ENCODE measurements at places on chromosomes 7 and 10.

GRCh38 chr10:7491949-7492659 lies 81.3 kb upstream of the SFMBT2 start:
- no peak for DNase-seq

DNA sequence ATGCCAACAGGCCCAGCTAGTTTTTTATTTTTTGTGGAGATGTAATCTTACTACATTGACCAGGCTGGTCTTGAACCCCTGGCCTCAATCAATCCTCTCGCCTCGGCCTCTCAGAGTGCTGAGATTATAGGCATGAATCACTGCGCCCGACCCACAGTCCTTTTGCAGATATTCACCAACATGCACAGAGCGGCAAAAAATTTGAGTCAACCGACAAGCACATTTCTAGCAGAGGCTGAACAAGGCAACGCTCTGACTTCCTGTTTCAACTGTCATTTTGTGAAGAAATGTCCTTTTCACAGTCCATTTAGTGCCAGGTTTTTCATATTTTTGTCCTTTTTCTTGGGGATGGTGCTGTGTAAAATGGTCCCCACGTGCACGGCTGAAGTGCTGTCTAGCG lies 71.1 kb upstream of the KAT6B start:
- DNase-seq = no peak

- DNase-seq = no peak
These were observed 425.1 kb upstream of the NPVF start for GRCh38 chr7:25653384-25653783.

DNA sequence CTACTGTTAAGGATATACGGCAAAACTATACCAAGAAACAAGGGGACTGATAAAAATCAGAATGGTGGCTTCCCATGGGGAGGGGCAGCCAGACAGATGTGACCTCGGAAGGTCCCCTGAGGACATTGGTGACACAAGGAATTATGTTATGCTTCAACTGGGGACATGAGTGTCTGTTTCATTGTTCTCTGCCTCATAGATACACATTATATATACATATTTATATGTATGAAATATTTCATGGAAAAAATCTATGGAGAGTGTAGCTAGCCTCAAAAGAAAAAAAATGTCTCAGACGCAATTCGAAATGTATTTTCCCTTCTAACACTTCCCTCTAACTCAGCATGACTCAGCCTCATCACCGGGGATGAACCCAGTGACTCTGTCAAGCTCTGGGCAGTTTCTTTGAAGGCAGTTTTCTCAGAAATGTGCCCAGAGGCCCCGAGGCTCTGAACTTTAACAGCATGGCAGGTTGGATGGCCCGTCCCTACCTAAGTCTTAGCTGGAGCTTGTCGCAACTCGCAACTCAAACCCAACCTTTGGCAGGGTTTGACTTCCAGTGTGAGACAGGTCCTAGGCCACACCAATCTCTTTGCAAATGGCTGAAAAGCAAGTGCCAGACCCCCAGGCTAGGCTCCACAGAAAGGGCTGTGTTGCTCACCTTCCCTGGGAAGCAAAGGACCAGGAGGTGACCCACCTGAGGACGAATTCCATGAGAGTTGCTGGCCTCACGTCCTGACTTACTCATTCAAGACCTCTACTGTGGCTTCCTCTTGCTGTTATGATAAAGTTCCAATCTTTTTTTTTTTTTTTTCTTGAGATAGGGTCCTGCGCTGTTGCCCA lies 86.9 kb downstream of the CARD11 start:
- peak; percentile 94 for DNase-seq

GRCh38 chr7:26949319-26949718 lies 84.9 kb upstream of the SKAP2 start:
- no peak for DNase-seq

DNA sequence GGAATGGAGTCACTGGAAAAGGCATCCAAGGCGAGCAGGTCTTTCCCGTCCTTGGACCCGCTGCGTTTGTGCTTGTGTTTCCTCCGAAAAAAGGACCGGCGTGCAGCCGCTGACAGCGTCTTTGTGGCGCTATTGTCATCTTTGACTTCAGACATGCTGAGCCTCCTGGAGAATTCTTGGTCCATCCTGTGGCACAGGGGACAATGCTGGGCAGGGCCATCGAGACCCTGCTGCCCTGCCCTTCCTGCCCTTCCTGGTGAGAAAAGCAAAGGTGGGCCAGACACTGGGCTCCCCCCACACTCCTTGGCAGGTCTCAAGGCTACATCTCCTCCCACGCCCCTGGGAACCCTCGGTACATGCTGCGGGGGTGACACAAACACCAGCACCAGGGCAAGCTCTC lies 120.9 kb downstream of the DLG5 start:
- DNase-seq = no peak

DNA sequence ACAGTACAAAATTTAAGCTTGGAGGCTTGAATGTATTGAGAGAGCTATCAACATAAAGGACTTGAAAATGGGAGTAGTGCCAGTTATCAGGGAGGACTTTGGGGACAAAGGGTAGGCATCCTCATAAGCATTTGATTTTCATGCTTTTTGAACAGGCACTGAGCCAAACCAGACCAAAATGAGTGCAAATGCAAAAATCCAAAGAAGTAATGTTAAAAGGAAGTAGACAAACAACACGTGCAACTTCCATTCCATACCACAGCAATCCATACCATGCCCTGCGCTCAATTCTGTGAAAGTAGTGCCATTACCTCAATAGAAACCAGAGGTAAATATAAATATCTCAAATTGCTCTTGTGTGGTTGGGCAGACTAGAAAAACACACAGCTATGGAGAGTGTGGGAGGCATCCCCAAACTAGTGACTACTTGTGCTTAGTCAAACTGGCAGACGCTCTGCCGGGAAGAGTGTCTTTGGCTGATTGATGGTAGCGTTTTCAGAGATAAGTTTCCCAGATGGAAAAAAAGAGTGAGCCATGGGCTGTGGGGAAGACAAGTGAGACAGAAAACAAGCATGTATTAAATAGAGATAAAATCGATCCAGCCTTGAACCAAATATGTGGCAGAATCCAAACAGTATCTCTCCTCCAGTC lies 161.5 kb downstream of the CREB5 start:
- DNase-seq = no peak

DNA sequence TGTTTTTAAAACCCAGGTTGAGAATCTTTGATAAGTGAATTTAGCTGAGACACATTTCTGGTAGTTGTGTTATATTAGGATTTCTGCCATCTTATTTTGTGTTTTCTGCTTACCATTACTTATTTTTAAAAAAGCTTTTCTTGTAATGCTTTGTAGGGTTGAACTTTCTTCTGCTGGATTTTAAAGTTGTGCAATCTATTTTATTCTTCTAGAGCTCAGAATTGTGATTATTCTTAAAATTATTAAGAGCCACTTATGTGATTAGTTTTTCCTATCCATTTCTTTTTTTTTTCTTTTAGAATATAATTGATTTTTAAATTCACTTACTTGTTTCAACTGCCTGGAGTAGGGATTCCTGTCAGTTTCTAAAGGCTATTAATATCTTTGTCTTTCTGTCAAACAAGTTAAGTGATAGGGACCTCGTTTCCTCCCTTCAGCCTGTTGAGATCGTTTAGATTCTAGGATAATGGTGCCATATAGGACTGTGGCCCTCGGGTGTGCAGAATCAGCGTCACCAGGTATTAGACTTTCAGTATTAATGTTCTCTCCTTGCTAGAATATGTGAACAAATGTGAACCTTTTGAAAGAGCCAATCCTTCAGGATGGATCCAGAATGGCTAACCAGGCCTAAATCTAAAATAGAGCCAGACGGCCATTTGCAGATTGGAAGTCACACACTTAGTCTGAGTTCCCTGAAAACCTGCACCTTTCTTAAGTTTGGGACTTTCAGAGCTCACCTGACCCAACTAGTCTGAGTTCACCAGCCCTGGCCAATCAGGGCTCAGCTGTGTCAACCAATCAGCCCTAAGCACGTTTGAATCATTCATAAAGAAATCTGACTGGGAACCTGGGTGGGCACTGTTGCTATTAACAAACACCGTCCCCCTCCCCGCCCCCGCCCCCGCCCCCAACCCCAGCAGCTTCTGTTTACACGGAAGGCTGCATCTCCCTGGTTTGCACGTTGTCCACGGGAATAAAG lies 26.2 kb downstream of the CUX1 start:
- DNase-seq = no peak

GRCh38 chr10:48633381-48634197 lies 28.7 kb upstream of the ARHGAP22 start:
- no peak for DNase-seq

GRCh38 chr10:47367646-47368045 lies 16.4 kb downstream of the ZNF488 start:
- no peak for DNase-seq

DNA sequence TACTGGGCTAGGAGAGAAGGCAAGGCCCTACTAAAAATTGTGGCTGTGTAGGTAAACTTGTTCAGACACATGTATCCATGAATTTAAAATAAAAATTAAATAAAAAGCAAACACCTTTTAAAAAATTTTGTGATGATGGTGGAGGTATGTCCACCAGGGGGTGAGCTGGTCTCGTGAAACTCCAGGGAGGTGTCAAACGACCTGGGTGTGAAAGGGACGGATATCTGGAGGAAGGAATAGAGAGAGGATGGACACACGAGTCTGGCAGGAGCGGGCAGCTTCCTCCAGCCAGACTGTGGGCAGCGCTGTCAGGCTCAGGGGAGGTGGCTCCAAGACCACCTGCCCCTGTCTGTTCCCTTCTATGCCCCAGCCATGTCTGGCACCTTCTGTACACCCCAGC lies 34.8 kb upstream of the DMBT1 start:
- DNase-seq = peak; percentile 27

GRCh38 chr7:41977151-41977651 lies 259.8 kb downstream of the GLI3 start:
- DNase-seq = peak; percentile 14

DNA sequence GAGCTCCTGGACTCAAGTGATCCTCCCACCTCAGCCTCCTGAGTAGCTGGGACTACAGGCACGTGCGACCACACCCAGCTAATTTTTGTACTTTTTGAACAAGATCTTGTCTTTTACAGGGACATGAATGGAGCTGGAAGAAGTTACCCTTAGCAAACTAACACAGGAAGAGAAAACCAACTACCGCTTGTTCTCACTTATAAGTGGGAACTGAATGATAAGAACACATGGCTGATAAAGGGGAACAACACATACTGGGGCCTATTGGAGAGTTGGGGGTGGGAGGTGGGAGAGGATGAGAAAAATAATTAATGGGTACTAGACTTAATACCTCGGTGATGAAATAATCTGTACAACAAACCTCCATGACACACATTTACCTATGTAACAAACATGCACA lies 70.9 kb upstream of the INHBA start:
- no peak for DNase-seq

DNA sequence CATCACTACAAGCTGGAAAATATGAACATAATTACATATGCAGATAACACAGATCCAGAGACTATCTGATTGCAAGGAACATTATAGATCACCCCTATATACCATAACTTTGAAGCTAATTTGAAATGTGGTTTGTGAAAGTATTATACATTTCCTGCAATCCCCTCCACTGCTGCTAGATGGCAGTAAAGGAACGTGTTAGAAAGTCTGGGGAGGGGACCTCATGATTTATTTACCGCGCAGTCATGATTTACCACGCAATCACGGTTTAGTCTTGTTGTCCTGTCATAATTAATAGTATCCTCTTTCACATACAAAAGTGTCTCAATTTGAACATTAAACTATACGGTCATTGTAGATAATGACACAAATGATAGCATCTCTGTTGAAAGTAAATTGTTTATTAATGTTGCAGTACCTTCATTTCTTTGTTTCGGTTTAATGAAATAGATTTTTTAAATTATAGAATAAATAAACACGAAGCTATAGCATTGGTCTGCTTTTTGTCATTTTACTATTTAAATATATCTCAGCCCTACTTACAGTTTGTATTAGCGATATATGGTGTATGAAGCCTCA lies 145.3 kb upstream of the PRSS1 start:
- DNase-seq = peak; percentile 65
